Uterus (tissue), 4 donors: ENCODE measurements at places on chromosomes 3 and 15.

DNA sequence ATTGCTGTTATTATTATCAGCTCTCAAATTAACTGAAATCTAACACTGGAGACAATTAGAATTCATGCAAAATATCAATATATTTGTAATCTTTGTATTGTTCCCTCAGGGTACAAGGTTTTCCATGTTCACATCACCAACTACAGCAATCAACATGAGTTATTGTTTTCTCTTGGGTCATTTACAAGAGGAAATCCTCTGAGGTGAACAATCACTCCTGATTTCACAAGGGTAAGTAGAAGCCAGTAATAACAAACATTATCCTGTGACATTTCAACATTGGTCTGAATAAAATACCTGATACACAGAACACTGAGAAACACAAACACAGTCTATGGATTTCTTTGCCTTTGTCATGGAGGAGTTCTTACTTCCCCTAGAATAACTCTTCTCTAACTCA, 174.0 kb downstream of the SUCNR1 start:
- no peak for DNase-seq

- peak; percentile 30 for DNase-seq
These were observed 1.7 kb upstream of the PPARG start for GRCh38 chr3:12286927-12287726.

DNA sequence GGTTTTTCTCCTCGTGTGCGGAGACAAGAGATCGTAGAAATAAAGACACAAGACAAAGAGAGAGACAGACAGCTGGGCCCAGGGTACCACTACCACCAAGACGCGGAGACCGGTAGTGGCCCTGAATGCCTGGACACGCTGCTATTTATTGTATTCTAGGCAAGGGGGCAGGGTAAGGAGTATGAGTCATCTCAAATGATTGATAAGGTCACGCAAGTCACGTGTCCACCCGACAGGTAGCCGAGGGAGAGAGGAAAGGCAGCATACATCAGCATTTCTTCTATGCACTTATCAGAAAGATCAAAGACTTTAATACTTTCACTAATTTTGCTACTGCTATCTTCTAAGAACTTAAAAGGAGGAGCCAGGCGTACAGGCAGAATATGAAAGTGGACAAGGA, 28.2 kb downstream of the MYL3 start:
- no peak for DNase-seq

- DNase-seq = peak; percentile 45
These were observed 898 bp downstream of the SMAD3 start for GRCh38 chr15:67066041-67066958.

DNA sequence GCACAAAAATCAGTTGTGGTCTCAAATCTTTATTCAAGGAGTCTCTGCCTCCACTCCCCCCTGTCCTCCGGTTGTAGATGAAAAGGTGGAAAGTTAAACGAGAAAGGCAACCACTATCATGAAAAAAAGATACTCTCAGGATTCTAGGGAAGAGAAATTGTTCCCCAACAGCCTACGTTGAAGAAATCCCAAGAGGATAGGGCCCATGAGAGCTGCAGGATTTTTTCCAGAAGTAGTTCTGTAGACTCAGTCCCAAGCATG, 14.3 kb downstream of the ZIC1 start:
- no peak for DNase-seq

DNA sequence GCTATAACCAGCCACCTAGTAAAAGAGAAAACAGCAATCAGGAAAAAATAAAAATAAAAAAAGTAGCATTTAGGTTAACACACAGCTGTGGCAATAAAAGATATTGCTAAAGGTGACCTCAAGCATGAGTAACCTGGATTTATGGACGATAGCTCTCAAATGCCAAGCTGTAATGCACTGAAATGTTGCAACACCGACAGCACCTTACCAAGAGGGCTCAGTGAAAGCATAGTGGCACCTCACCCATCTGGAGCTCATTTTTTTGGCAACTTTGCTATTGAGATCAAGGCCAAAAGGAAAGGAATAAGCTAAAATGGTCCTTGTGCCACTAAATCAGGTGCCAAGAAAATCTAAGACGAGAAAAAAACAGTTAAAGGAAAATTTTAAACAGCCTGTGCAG, 2.5 kb downstream of the HACD2 start:
- DNase-seq = no peak

- DNase-seq = no peak
These were observed 26.0 kb upstream of the UBE3A start for GRCh38 chr15:25464784-25465183.

DNA sequence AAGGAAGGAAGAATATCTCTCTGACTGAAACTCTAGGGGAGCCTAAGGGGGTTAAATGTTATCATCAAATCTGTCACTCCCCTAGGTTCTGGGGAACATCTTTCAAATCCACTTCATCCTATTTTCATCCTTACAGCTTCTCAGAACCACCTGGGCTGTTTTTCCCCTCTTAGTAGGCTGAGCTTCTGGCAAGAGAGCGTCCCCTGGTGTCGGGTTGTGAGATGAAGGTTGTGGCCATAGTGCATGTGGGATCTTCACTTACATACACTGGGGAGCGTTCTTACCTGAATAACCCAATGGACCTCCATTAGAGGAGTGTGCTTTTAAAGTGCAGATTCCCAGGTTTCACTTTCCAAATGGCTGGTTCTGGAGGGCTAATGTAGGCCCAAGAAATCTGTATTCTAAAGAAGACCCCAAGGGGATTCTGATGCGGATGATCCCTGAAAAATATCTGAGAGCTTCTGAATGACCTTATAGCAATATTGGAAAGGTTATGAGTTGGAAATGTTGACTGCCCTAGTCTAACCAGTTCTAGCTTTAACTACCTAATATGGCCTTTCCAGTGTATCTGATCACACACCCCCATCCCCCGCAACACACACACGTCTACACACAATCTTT, 663.7 kb downstream of the AGBL1 start:
- DNase-seq = no peak

GRCh38 chr15:62612771-62613170, 429.8 kb upstream of the TPM1 start:
- no peak for DNase-seq

DNA sequence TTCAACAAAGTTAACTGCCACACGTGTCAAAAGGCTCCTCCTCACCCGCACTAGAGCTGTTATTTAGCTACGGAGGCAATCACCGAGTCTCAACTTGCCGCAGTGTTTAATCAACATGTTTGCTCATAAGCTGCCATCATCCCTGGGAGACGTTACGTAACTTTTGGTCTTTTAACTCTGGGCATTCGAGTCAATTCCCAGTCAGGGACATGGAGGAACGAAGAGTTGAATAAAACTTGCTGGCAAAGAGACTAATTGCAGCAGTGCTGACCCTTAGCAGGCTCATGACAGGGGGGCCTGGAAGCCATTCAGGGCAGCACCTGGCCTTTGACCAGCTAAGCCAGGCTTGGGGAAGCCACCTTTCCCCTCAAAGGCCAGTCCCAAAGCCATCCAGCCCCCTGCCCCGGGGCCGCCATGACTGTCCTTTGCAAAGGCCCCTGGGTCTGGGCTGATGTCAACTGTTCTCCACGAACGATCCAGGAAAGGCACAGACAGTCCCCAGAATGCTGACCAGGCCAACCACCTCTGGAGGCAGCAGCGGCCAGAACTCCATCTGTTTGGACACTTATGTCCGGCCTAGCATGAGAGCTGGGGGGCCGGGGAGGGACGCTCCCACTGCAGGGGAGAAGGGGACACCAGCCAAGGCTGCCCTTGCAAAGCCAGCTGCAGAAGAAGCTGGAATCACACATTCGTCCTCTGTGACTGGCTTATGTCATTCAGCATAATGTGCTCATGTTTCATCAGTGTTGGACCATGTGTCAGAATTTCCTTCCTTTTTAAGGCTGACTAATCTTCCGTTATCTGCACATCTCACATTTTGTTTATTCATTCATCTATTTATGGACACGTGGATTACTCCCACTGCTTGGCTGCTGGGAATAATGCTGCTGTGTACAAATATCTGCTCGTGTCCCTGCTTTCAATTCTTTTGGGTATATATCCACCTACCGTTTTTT, 43.7 kb downstream of the PCSK6 start:
- DNase-seq = no peak

- no peak for DNase-seq
These were observed 27.7 kb downstream of the OXSM start for GRCh38 chr3:25817638-25818037.

- no peak for DNase-seq
These were observed 9.5 kb downstream of the ACAD11 start for GRCh38 chr3:132650153-132650552.

DNA sequence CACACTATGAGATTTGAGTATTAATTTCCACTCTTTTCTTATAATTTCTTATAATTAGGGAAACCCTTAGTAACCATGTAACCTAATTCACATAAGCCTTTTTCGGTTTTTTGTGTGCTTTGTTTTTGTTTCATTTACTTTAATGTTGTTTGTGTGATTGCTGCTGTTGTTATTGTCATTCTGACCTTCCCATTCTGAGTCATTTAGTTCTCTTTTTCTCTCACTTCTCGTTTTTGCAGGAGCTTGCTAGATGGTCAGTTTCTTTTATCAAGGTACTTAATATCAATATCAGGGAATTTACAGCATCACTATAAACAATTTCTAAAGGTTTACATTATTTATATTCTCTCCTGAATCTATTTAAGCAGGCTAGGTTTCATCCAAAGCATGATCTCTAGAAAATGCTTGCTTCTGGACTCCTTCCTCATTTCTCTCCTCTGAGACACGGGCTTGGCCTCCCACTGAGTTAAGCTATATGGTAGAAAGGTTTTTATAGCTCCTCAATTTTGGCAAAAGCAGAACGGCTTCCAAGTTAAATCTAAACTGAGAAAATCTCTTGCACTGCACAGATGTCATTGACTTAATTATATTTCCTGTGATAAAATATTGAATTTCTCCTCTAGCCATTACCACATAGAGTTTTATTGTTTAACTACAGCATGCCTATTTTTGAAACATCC, 534.2 kb downstream of the NSUN3 start:
- DNase-seq = no peak

- DNase-seq = no peak
These were observed 51.7 kb downstream of the SCN11A start for GRCh38 chr3:39000008-39000450.

- DNase-seq = no peak
These were observed 264.0 kb downstream of the TIGIT start for GRCh38 chr3:114557791-114558190.

GRCh38 chr15:77722759-77723460, 90.2 kb upstream of the LINGO1 start:
- no peak for DNase-seq

- DNase-seq = no peak
These were observed 157.4 kb downstream of the AGBL1 start for GRCh38 chr15:86237111-86237500.

DNA sequence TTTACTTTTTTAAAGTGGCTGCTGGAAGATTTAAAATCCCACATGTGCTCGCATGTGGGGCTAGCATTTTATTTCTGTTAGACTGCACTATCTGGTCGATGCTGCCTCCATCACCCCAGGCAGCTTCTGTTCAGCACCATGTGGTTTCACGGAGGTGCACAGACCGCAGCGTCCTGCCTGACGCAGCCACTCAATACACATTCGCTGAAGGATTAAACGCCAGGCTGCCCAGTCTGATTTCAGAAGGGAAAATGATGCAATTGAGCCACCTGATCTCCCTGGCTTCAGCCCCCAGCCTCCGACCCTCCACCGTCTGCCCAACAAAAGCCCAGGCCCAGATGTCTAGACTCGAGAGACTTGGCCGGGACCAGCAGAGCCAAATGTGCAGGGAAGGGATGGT, 84.5 kb downstream of the MEGF11 start:
- no peak for DNase-seq

GRCh38 chr3:119677641-119677934, 382 bp upstream of the COX17 start:
- no peak for DNase-seq

- no peak for DNase-seq
These were observed 154.9 kb downstream of the KLHL25 start for GRCh38 chr15:85639752-85640381.

DNA sequence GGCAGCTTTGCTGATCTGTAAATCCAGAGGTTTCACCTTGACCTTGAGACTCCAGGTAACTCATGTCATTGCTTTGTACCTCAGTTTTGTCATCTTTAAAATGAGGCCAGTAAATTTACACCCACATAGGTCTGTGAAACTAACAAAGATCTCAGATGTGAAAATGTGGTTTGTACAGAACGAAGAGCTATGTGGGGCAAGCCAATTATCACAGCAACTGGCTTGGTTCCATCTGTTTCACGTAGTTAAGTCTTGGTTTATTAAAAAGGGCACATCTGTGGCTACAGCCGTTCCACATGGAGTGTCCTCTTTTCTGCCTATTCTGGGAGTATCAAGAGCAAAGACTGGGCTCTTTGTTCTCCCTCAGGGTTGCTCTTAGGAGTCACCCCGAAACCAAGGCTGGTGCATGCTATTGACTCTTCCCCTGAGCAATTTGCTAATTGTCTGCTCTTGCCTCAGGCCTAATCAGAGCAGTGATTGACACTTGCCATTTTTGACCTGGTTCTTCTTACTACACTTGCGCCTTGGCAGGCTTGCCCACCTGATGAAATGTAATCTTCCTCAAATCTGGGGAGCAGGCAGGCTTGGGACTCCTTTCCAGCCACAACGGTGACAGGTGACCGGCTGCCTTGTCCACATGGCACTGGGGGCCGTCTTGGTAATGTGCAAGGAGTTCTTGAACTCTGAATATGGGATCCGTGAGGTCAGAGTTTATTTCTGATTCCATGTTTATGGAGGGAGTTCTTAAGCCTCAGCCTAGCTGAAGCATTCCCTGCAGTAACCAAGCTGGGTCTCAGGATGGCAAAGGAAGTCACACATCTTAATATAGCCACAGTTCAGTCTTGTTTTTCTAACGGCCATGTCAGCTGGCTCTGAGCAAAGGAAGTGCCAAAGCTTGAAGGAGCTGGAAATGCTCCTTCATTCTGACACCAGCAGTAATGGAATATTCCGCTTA, 40.1 kb downstream of the EAF1 start:
- no peak for DNase-seq

DNA sequence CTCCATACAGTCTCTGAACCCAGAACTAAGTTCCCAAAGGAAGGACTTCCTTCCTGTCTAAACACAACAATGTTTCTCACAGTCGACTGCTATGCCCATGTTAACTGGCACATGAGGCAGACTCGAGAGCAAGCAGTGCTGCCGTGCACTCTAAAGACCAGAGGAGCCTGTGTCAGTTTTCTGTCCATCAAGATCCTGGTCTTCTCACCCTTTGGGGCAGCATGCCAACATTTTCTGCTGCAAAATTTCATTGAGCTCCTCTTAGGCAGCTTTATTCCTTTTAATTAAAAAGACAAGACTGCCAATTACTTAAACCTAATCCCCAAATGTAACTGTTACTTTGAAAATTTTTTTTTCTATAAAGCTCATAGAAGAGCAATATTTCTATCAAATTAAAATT, 205.1 kb downstream of the GAP43 start:
- no peak for DNase-seq

DNA sequence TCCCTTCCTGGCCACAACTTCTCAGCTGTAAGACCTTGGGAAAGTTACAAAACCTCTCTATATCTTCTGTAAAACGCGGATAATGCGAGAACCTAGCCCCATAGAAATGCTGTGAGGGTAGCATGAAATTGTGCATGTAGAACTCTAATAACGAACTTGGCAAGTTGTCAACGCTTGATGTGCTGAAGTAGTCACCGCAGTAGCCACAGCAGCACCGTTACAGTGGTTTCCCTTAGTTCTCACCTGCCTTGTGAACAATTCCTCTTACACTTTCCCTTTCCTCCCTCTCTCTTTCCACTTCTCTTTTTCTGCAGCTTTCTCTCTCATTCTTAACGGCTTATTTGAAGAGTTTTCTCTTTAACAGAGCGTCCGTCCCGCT, 447 bp upstream of the SHQ1 start:
- no peak for DNase-seq

- no peak for DNase-seq
These were observed 45.8 kb downstream of the CHP1 start for GRCh38 chr15:41276831-41277230.
